ENCODE measurements at places on chromosomes 6 and 20.
A peak's percentile ranks its signal among the peaks of the same experiment; 100 is the strongest.

GRCh38 chr6:28648035-28648877 is 122.6 kb downstream of the GPX5 start:
- DNase-seq: peak; percentile 77

- DNase-seq: no peak
These were observed 38.7 kb downstream of the GSS start for GRCh38 chr20:34916774-34917354.

GRCh38 chr6:16148498-16148897 is 19.6 kb downstream of the MYLIP start:
- no peak for DNase-seq

DNA sequence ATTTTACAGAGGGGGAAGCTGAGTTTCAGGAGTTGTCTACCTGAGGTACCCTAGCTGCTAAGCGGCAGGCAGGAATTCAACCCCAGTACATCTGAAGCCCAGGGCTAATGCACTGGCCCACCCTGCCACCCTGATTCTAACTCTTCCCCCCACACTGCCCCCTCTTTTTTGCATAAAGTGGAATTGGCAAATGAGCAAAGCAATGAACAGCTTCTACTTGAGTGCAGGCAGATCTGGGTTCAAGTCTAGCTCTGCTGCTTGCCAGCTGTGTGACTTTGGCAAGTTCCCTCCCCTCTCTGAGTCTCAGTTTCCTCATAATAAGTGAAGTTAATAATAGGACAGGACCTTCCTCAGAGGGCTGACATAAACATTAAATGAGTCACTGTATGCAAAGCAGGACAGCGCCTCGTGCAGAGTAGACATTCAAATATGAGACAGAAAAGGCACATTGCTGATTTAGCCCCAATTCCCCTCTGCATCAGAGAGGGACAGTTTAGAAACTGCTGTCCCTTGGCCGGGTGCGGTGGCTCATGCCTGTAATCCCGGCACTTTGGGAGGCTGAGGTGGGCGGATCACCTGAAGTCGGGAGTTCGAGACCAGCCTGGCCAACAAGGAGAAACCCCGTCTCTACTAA is 4.7 kb downstream of the ADA start:
- DNase-seq: peak; percentile 90

GRCh38 chr20:41335591-41335990 is 5.0 kb upstream of the LPIN3 start:
- DNase-seq: no peak

GRCh38 chr6:85568411-85568810 is 25.2 kb downstream of the SNX14 start:
- no peak for DNase-seq

DNA sequence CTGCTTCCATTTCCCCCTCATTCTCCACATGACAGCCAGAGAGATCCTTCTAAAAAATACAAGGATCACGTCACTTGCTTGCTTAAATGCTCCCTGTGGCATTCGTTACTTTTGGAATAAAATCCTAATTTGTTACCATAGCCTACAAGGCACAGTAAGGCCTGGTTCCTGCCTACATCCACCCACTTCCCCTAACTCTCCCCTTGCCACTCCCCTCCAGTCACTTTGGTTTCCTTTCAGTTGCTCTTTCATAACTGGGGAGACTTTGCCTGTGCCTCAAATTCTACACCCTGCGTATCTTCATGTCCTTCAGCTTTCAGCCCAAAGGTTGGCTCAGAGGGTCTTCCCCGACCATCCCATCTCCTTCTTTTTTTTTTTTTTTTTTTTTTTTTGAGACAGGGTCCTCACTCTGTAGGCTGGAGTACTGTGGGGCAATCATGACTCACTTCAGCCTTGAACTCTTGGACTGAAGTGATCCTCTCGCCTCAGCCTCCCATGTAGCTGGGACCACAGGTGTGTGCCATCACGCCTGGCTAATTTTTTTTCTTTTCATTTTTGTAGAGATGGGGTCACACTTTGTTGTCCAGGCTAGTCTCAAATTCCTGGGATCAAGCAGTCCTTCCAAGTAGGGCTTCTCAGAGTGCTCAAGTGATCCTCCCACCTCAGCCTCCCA is 12.5 kb downstream of the ID1 start:
- no peak for DNase-seq

DNA sequence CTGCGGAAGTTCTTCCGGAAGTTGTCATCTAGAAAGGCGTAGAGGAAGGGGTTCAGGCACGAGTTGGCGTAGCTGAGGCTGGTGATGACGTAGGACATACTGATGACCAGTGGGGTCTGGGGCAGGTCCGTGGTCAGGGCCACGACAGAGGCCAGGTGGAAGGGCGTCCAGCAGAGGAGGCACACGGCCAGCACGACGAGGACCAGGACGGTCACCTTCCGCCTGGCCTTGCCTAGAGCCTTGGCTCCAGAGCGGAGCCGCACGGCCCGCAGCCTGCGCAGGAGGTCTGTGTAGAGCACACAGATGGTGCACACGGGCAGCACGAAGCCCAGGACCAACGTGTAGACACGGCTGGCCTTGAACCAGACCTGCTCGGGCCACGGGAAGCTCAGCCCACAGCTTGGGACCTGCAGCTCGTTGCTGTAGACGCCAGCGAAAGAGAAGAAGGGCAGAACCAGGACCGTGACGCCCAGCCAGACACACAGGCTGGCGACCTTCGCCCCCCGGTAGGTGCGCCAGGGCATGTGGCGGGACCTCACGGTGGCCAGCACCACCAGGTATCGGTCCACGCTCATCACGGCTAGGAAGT is 1.4 kb downstream of the NPBWR2 start:
- no peak for DNase-seq

- no peak for DNase-seq
These were observed 96.6 kb upstream of the FKBP1C start for GRCh38 chr6:63114610-63115211.
